ENCODE measurements at places on chromosomes 12 and 14. TPM values are rescaled to one million over a fixed set of nuclear protein-coding genes. Genes with fewer than 3 reads are reported as not detected.

Gene SIX6
- not detected for total RNA-seq

Gene KRT83
- not detected for total RNA-seq

Gene SERPINA5
- total RNA-seq: not detected

Gene MIP
- total RNA-seq: not detected

Gene MIPOL1
- total RNA-seq: not detected

Gene OR4E2
- total RNA-seq: not detected

Gene VRK1
- 63.1 TPM for total RNA-seq

Gene HOXC10
- not detected for total RNA-seq

Gene BCL2L2
- 1.2 TPM for total RNA-seq
